ENCODE measurements at places on chromosomes 12 and 14. TPM values are rescaled to one million over a fixed set of nuclear protein-coding genes. Genes with fewer than 3 reads are reported as not detected.

Gene WNT5B
- total RNA-seq = 0.44 TPM

Gene NGB
- total RNA-seq = not detected

Gene SRRM4
- total RNA-seq = not detected

Gene CRIP2
- 50.5 TPM for total RNA-seq

Gene NUAK1
- total RNA-seq = 2.6 TPM

Gene RD3L
- total RNA-seq = not detected

Gene TRPV4
- 0.09 TPM for total RNA-seq

Gene RPL10L
- total RNA-seq = not detected

Gene C14orf180
- total RNA-seq = not detected

Gene MYO1H
- total RNA-seq = not detected

Gene RND1
- 1.2 TPM for total RNA-seq

Gene KRT73
- not detected for total RNA-seq
